Activated CD4-positive, alpha-beta T cell treated with anti-CD3 and anti-CD28 coated beads, Interleukin-2, amount 10 ng/mL, durations not matched to agents 24 days and 14 days (primary cell): ENCODE measurements at places on chromosomes 1 and 21.
A peak's percentile ranks its signal among the peaks of the same experiment; 100 is the strongest.

GRCh38 chr1:30081379-30082102 is 641.8 kb downstream of the MATN1 start:
- no peaks in the 10 kb centered on the region for H3K36me3 ChIP-seq
- no peak overlapping the region for H3K27ac ChIP-seq
- no peak for DNase-seq
- no peak overlapping the region for H3K4me3 ChIP-seq

GRCh38 chr1:95506736-95507414 is 272.9 kb downstream of the RWDD3 start:
- DNase-seq: no peak
- no peak overlapping the region for H3K4me3 ChIP-seq
- no peaks in the 10 kb centered on the region for H3K36me3 ChIP-seq
- no peaks in the 10 kb centered on the region for H3K27me3 ChIP-seq
- no peak overlapping the region for H3K27ac ChIP-seq

- DNase-seq: no peak
- H3K27me3 ChIP-seq: no peaks in the 10 kb centered on the region
- peaks cover 31% of the 10 kb centered on the region for H3K4me1 ChIP-seq
- peaks cover 26% of the 10 kb centered on the region for H3K36me3 ChIP-seq
These were observed 26.9 kb upstream of the ECE1 start for GRCh38 chr1:21317035-21317689.

DNA sequence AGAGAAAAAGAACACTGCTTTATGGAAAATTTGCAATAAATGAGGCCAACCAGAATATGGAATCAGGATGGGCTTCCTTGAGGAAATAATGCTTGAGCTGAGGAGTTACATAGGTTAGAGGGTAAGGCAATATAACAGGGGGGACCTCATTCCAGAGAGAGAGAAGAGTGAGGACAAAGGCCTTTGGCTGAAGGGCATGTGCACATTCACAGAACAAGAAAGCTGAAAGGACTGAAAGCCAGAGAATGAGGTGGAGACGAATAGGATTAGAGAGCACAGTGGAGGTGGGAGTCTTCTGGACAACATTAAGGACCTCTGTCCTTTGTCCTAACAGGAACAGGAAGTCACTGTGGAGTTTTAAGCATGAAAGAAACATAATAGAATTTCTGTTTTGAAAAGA is 60.7 kb upstream of the MROH9 start:
- no peak for DNase-seq
- H3K36me3 ChIP-seq: no peaks in the 10 kb centered on the region
- no peak overlapping the region for H3K27ac ChIP-seq
- H3K4me3 ChIP-seq: no peak overlapping the region

- H3K36me3 ChIP-seq: no peaks in the 10 kb centered on the region
- DNase-seq: no peak
- no peak within 1 kb of the TSS for H3K27ac ChIP-seq
- H3K27me3 ChIP-seq: peaks cover 16% of the 10 kb centered on the region
- peaks cover 4% of the 10 kb centered on the region for H3K4me1 ChIP-seq
- H3K4me3 ChIP-seq: no peak within 1 kb of the TSS
These were observed at the start of gene CFAP107 for GRCh38 chr1:12745992-12746323. TSS of gene CFAP107 (plus strand) at chr1:12746200. CDS start at chr1:12746431, 231 bp downstream.

DNA sequence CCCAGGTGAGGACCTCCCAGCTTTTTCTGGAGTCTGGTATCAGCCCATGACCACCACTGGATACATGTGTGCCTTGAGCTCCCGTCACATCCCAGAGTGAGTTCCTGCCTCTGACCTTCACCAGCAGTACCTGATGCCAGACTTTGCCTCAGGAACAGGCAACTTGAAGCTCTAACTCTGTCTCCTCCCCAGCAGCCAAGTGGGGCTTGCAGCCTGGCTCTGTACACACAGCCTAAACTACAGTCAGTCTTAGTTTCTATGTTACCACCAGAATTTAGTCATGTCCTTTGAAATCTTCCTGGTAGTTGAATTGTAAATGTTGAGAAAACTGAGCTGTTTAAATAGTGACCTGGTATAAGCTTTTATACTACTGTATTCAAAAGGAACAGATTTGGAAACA is 206.5 kb downstream of the LRRC40 start:
- no peak for DNase-seq
- no peaks in the 10 kb centered on the region for H3K36me3 ChIP-seq
- no peaks in the 10 kb centered on the region for H3K27me3 ChIP-seq
- H3K4me1 ChIP-seq: no peaks in the 10 kb centered on the region

DNA sequence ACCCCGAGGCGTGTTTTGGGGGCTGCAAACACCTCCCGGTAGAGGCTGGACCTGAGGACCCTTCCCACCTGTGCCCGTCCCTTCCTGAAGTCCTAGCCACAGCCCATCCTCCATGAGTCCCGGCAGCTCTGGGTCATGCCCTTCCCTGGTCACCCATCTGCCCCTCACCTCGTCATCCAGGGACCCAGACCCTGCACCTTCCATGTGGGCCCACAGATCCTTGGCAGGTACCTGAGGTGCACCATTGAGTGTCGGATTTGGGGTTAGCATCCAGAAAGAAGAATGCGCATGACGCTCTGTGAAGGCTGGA is 6.8 kb downstream of the RNF187 start:
- no peak for DNase-seq
- H3K27me3 ChIP-seq: no peaks in the 10 kb centered on the region
- H3K4me1 ChIP-seq: peaks cover 28% of the 10 kb centered on the region
- H3K4me3 ChIP-seq: no peak overlapping the region

GRCh38 chr1:65339866-65340468 is 30.6 kb downstream of the DNAJC6 start:
- DNase-seq: no peak
- H3K4me3 ChIP-seq: no peak overlapping the region
- no peaks in the 10 kb centered on the region for H3K4me1 ChIP-seq
- H3K36me3 ChIP-seq: no peaks in the 10 kb centered on the region
- H3K27me3 ChIP-seq: peaks cover 7% of the 10 kb centered on the region

DNA sequence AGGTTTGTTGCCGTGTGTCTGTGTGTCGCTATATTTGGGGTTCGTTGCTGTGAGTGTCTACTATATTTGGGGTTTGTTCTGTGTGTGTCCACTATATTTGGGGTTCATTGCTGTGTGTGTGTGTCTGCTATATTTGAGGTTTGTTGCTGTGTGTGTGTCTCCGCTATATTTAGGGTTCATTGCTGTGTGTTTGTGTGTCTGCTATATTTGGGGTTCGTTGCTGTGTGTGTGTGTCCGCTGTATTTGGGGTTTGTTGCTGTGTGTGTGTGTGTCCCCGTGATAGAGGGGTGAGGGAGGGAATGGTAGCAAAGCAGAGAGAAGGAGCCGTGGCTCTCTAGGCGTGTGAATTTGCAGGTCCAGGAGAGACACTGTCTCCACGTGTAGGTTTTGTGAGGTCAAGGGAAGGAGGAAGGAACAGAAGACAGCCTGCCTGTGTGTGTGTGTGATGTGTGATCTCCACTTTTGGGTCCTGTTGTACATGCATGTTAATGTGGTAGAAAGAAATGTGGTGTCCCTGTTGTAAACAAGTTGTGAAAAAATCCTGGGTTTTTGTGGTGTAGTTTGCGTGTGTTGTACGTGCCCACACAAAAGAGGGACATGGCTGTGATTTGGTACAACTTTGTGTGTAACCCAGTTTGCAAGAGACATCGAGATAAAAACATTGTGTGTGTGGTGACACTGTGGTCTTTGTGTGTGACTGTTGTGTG is 56.3 kb upstream of the ECE1 start:
- no peak overlapping the region for H3K27ac ChIP-seq
- no peak overlapping the region for H3K4me3 ChIP-seq
- DNase-seq: no peak
- H3K4me1 ChIP-seq: peaks cover 26% of the 10 kb centered on the region

- H3K4me3 ChIP-seq: peak overlapping the region; percentile 32
- H3K27me3 ChIP-seq: no peaks in the 10 kb centered on the region
- H3K4me1 ChIP-seq: peaks cover 58% of the 10 kb centered on the region
These were observed 77.1 kb downstream of the XCL2 start for GRCh38 chr1:168466714-168467131.

GRCh38 chr1:145963265-145964019 is 933 bp downstream of the ANKRD34A start:
- peak overlapping the region; percentile 98 for H3K4me3 ChIP-seq
- H3K27ac ChIP-seq: peak overlapping the region; percentile 93
- H3K36me3 ChIP-seq: peaks cover 9% of the 10 kb centered on the region
- peaks cover 44% of the 10 kb centered on the region for H3K4me1 ChIP-seq
- no peak for DNase-seq

DNA sequence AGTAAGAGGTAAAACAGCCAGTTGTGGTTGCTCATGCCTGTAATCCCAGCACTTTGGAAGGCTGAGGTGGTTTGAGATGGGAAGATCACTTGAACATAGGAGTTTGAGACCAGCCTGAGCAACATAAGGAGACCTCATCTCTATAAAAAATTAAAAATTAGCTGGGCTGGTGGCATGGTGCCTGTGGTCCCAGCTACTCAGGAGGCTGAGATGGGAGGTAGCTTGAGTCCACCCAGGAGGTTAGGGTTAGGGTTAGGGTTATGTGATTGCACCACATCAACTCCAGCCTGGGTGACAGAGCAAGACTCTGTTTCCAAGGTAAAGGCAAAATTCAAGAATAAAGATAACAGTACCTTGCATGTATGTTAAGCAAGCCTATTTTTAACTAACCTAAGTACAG is 3.5 kb downstream of the SAMSN1 start:
- H3K4me3 ChIP-seq: peak overlapping the region; percentile 95
- no peaks in the 10 kb centered on the region for H3K27me3 ChIP-seq
- H3K27ac ChIP-seq: peak overlapping the region; percentile 76
- peaks cover 50% of the 10 kb centered on the region for H3K36me3 ChIP-seq
- peaks cover 45% of the 10 kb centered on the region for H3K4me1 ChIP-seq

GRCh38 chr1:212955961-212956620 is 5.8 kb downstream of the VASH2 start:
- no peaks in the 10 kb centered on the region for H3K36me3 ChIP-seq
- no peak overlapping the region for H3K27ac ChIP-seq
- H3K4me1 ChIP-seq: peaks cover under 1% of the 10 kb centered on the region
- no peak for DNase-seq
- H3K4me3 ChIP-seq: no peak overlapping the region
- peaks cover 45% of the 10 kb centered on the region for H3K27me3 ChIP-seq

- DNase-seq: no peak
- H3K4me3 ChIP-seq: no peak overlapping the region
- peaks cover 11% of the 10 kb centered on the region for H3K36me3 ChIP-seq
These were observed 8.1 kb downstream of the MAN1A2 start for GRCh38 chr1:117375327-117375726.

DNA sequence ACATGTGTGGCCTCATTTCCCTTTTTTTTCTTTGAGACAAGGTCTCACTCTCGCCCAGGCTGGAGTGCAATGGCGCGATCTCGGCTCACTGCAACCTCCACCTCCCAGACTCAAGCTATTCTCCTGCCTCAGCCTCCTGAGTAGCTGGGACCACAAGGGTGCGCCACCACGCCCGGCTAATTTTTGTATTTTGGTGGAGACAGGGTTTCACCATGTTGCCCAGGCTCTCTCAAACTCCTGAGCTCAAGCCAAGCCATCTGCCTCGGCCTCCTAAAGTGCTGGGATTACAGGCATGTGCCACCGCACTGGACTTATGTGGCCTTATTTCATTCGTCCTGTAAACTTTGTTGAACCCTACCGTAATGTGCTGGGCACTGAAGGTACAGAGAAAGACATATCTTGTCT is 569 bp upstream of the WARS2 start:
- H3K36me3 ChIP-seq: peaks cover 14% of the 10 kb centered on the region
- no peaks in the 10 kb centered on the region for H3K27me3 ChIP-seq
- H3K4me3 ChIP-seq: no peak overlapping the region
- H3K4me1 ChIP-seq: peaks cover 26% of the 10 kb centered on the region

GRCh38 chr1:58809325-58810010 is 25.6 kb upstream of the JUN start:
- no peak overlapping the region for H3K27ac ChIP-seq
- DNase-seq: no peak
- H3K36me3 ChIP-seq: peaks cover 8% of the 10 kb centered on the region
- no peaks in the 10 kb centered on the region for H3K27me3 ChIP-seq

DNA sequence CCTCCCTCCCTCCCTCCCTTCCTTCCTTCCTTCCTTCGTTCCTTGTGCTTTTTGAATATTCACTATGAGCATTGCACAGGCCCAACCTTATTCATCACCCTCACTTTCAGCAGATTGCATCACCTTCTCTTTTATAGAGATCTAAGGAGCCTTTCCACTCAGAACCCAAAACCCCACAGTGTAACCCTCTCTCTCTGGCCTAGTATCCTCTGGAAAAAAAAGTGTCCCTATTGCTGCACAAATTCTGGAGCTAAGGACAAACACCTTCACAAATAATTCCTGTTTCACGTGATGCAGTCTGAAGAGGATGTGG is 25.6 kb downstream of the OR10J5 start:
- H3K36me3 ChIP-seq: no peaks in the 10 kb centered on the region
- no peaks in the 10 kb centered on the region for H3K27me3 ChIP-seq
- no peak overlapping the region for H3K4me3 ChIP-seq
- no peaks in the 10 kb centered on the region for H3K4me1 ChIP-seq
- H3K27ac ChIP-seq: no peak overlapping the region

DNA sequence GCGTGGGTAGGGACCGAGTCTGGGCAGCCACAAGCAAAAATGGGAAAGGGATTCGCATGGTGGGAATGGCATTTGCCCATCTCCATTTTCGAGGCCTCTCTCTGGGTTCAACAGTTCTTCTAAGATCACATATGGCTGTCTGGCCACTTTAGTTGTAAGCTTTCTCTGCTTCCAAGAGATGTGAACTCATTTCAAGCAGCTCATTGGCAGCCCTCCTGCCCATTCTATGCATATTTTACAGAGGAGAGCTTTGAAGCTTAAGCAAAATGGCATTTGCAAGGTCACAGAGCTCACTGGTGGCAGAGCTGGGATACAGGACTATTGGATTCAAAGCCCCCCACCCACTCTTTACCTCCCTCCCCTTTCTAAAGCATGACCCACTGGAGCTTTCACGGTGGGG is 93.7 kb downstream of the HHIPL2 start:
- H3K36me3 ChIP-seq: no peaks in the 10 kb centered on the region
- no peak overlapping the region for H3K27ac ChIP-seq
- no peaks in the 10 kb centered on the region for H3K27me3 ChIP-seq
- DNase-seq: no peak
- peaks cover 6% of the 10 kb centered on the region for H3K4me1 ChIP-seq

DNA sequence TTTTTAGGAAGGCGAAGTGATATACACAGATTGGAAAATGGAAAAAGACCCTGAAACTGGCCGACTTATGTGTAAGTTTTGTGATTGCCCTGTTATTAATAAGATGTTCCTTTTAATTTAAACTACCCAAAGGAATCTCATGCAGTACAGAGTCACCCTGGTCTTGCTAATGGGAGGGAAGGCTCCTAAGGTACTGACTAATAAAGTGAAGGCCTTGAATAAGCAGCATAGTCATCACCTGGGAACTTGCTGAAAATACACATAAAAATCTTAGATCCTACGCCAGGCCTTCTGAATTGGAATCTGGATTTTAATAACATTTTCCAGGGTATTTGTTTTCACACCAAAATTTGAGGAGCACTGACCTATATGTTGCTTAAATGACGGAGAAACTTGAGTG is 73.4 kb upstream of the MCOLN3 start:
- no peaks in the 10 kb centered on the region for H3K36me3 ChIP-seq
- no peak overlapping the region for H3K27ac ChIP-seq
- H3K27me3 ChIP-seq: peaks cover 11% of the 10 kb centered on the region
